ENCODE measurements at places on chromosomes 3 and 15.

DNA sequence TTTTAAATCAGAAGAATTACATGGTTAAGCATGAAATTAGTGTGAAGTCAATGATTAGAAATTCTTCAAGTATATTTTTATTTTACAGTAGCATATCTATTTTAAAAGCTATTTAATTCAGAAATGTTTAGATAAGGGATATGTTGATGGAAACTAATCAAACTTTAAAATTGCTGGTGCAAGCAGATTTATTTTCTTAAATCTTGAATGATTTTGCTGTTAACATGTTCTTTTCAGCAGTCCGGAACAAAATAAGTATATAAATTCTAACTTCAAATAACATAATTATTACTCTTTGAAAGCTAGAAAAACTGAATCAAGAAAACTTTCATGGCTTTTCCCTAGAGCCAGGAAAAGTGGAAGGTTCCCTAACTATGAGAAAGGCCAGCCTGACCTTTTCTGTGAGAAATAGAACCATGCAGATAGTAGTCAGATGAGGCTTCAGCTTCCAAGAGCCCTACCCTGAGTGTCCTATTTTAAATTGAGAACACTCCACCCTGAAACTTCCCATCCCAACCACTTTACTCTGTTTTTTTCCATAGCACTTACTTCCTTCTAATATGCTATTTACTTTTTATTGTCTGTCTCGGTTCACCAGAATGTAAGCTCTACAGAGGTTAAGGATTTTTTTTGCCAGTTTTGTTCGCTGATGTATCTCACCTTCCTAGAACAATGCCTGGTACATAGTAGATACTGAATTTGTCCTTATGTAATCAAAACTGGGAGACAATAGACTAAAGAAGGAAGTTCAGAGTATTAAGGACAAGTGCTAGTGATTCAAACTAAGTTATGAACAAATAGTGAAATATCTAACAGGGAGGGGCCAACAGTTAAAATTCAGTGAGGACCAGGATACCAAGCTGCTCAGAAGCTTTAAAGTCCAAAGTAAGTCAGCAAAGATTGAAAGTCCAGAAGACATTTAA is 66.8 kb downstream of the CD200R1L start:
- no peak for DNase-seq

- peak; percentile 64 for DNase-seq
Observed at GRCh38 chr3:113948015-113948917, 453 bp downstream of the ZDHHC23 start.

DNA sequence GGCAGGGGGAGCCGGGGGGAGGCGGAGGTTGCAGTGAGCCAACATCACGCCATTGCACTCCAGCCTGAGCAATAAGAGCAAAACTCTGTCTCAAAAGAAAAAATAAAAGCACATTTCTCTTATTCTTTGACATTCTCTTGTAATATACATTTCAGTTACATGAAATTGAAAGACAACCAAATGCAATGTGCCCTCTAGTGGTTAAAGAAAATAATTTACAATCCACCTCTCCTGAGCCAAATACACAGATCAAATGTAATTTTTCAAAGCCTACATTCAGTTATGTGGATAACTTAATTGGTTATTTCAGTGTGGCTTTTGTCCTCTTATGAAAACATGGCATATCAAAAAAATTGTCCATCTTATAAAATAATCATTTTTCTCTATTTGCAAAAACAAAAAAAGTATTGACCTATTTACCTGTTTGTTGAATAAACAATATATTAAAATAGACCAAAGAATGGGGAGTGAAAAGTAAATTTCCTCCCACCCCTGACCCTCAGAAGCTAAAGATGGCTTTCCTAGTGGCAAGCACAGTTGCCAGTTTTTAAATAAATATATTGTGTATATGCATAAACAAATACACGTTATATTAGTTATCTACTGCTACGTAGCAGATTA is 14.2 kb upstream of the U2SURP start:
- DNase-seq: peak; percentile 55

- DNase-seq: no peak
Observed at GRCh38 chr3:72816862-72817355, 31.3 kb downstream of the SHQ1 start.

GRCh38 chr15:35519541-35520149 is 26.3 kb downstream of the DPH6 start:
- no peak for DNase-seq

DNA sequence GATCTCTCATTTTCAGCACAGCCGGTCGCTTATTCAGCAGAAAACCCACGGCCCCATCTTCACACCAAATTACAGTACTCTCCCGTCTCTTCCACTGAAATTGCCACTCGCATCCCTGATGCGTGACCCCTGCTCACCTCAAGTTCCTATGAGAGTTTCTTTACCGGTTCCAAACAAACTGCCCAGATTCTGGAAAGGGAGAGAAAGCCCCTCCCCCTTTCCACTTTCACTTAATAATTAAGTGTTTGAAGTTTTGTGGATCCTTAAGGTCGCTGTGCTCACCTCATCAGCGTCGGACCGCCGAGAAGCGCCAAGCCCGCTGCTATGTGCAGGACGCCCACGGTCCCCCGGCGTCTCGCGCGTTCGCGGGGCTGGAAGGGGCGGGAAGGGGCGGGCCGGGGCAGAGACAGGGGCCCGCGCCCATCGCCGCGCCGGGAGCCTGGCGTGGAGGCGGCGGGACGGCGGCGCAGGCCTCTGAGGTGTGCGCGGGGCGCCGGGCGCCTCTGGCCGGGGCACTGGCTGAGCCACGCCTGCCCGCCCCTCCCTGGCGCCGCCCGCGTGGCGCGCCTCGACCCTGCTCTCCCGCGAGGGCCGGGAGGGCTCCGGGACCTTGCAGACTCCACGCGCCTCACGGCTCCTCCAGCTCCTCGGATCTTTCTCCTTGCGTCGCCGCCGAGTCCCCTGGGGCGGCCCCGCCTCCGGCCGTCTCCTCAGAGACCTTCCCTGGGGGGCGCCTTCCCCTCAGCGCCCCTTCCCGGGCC is at the start of gene GPR156:
GPR156 (minus strand) TSS at position 476 of the 761 bp plus-strand sequence. CDS start 41,124 bp downstream, outside the sequence.
- DNase-seq: peak; percentile 51

- no peak for DNase-seq
Observed at GRCh38 chr15:70853973-70854665, at the start of gene LARP6. Gene LARP6 (minus strand): TSS chr15:70854157. CDS start chr15:70854088, 69 bp downstream.

DNA sequence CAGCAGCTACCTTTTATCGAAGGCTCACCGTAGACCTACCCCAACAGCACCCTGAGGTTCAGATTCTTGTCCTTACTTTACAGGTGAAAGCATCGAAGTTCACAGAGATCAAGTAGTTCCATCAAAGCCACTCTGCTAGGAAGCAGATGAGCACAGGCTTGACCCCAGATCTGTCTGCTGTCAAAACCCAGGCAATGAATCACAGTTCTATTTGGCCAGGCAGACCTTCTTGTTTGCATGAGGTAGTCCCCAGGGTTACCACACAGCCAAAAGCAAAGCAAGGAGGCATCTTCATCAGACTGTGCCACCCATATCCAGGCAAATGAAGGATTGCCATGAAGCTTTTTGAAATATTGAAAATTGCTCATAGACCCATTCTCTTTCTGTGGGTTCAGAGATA is 33.0 kb downstream of the HES1 start:
- no peak for DNase-seq

DNA sequence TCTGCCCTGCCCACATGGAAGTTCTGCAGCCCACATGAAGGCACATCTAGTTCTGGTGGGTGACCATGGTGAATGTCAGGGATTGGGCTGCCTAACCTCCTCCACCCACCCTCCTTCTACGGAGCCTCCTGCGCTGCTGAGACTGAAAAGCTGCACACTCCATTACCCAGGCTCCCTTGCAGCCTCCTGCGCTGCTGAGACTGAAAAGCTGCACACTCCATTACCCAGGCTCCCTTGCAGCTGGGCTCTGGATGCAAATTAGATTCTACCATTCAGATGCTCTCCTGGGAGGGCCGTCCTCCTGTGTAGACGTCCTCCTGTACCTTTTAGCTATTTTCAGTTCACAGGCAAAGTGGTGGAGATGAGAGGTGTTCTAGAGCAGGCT is 32.1 kb downstream of the POMGNT2 start:
- DNase-seq: no peak

DNA sequence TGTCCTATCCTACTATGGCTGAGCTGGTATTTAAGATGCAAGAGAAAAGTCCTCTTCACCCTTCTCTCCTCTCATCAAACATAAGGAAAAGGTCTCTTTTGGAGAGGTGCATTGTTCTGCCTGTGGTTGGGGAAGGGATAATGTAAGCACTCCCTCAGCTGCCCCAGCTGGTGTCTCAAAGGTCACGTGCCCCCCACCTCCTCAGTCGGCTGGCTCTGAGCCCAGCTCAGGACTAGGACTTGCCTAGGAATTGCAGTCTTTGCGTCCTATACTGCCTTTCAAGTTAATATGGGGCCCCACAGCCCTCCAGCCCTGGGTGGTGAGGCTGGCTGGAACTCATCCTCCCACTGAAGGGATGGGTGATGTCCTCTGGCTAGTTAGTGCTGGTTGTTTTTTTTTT is 29.7 kb downstream of the OR4F15 start:
- no peak for DNase-seq

- no peak for DNase-seq
Observed at GRCh38 chr15:29449136-29449535, 179.5 kb upstream of the NSMCE3 start.

DNA sequence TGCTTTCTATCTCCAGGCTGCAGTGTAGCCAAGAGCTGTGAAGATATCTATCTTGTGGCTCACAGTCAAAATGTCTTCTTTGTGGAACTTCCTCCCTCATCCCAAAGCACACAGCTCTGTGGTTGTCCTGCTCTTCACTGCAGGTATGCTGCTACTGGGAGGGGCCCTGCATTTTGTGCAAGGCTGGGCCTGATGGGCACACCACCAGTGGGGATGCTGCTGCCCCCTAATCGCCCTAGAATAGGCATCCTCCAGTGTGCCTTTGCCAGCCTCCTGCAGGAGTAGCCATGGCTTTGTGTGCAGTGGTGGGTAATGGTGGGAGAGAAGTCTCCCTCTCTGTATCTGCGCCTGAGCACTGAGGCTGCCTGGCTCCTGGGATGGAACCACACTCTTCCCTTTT is 297.3 kb downstream of the DOCK3 start:
- no peak for DNase-seq

GRCh38 chr3:22893101-22893500 is 310.0 kb upstream of the UBE2E2 start:
- DNase-seq: no peak

GRCh38 chr15:89654847-89655805 is at the start of gene KIF7:
Gene KIF7 (minus strand): TSS chr15:89655467. CDS start chr15:89652930, 2,537 bp downstream.
- DNase-seq: peak; percentile 44

GRCh38 chr15:52103217-52104207 is 9.1 kb downstream of the BCL2L10 start:
- DNase-seq: peak; percentile 70

- DNase-seq: peak; percentile 82
Observed at GRCh38 chr15:65292938-65293518, 2.8 kb upstream of the RNU5A-1 start.

DNA sequence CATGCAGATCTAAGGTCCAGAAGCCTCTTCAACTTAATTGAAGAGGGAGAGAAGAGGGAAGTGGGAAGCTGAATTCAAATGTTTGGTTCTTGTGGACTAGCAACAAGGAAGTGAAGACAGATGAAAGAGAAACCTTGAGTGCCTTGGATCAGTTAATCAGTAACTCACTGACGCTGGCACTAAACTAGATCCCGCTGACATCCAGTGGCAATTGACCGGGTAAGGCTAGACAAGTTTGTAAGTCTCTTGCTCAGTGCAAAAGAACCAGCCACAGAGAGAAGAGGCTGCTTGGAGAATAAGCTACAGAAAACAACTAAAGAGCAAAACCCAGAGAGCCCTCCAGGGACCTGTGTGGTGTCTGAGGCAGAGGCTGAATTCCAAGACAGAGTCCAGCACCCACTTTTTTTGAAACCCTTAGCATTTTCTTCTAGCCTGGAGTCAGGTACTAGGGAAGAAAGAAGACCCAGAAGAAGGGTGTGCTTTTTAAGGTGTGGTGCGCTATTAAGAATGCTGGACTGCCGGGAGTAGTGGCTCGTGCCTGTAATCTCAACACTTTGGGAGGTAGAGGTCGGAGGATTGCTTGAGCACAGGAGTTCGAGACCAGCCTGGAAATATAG is 6.9 kb downstream of the PLCH1 start:
- no peak for DNase-seq

- DNase-seq: no peak
Observed at GRCh38 chr3:177521305-177521704, 324.0 kb upstream of the TBL1XR1 start.

DNA sequence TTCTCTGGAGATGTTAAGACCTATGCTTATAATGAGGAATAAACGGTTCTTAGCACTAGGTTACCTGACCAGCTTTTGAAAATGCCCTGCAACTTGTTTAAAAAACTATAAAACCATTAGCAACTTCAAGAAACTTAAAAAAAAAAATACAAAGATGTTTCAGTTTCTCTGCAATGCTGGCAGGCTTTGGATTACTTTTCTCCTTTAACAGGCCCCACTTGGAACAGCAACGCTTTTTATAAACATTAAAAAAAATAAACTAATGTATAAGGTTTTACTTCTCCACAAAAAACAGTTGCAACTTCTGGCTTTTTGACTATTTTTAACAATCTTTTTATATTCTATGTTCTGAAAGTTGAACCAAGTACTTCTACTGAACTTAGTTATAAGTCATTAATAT is 1006.7 kb downstream of the ROBO1 start:
- no peak for DNase-seq

DNA sequence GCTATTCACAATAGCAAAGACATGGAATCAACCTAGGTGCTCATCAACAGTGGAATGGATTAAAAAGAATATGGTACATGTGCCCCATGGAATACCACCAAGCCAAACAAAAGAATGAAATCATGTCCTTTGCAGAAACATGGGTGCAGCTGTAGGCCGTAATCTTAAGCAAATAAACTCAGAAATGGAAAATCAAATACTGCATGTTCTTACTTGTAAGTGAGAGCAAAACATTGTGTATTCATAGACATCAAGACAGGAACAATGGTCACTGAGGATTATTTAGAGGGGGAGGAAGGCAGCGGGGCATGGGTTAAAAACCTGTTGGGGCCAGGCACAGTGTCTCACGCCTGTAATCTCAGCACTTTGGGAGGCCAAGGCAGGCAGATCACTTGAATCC is 304.7 kb upstream of the ROBO2 start:
- no peak for DNase-seq

DNA sequence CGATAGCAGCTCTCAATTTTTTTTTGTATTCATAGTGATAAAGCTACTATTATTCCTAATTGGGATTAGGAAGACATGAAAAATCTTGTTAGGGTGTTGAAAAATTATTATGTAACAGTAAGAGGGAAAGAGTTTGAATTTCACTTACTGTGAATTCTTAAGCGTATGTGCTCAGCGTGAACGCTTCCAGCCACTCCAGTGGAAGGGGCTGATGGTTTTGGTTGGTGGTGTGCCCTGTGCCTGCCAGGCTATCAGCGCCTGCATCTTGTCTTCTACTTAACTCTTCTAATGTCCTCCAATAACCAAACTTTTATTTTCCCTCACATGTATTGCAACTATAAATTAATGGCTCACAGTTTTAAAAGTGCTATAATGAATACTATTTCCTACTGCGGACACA is 22.5 kb downstream of the CDIN1 start:
- no peak for DNase-seq

Measured in PC-9 (cell line).